Small intestine (tissue), 16 donors: ENCODE measurements at places on chromosomes 13 and 19. TPM values are rescaled to one million over a fixed set of nuclear protein-coding genes. Genes with fewer than 3 reads are reported as not detected.

- DNase-seq, result no peak
- no peaks in the 10 kb centered on the region for H3K27me3 ChIP-seq
- no peak overlapping the region for H3K27ac ChIP-seq
Measured at GRCh38 chr13:43757266-43757665, 29.5 kb downstream of the ENOX1 start.

DNA sequence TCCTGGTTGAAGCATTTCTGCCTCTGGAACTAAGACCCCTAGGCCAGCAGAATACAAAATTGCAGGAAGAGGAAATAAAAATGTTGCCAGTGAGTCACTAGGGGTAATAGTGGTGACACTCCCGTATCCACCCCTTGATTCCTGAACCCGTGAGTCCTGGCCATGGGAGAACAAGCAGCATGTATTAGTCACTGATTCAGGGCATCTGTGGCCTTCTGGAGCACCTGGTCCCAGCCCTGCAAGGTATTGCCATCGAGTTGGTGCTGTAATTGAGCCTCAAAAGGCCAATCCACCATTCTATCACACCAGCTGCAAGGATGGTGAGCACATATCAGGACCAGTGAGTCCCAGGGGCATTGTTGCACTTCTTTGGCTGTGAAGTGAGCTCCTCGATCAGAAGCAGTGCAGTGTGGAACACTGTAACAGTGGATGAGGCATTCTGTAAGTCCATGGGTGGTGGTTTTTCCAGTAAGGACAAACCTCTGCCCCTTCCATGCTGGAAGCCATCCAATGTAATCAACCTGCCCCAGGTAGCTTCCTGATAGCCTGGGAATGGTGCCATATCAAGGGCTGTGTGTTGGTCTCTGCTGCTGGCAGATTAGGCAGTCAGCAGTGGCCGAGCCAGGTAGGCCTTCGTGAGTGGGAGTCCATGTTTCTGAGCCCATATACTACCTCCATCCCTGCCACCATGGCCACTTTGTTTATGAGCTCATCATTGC, 39.6 kb downstream of the C1QTNF9 start:
- no peaks in the 10 kb centered on the region for H3K36me3 ChIP-seq
- H3K4me1 ChIP-seq, result peaks cover 2% of the 10 kb centered on the region
- DNase-seq, result peak; percentile 96

GRCh38 chr13:109728791-109729731, 57.3 kb downstream of the IRS2 start:
- no peaks in the 10 kb centered on the region for H3K36me3 ChIP-seq
- no peaks in the 10 kb centered on the region for H3K27me3 ChIP-seq
- no peaks in the 10 kb centered on the region for H3K4me1 ChIP-seq
- H3K27ac ChIP-seq, result no peak overlapping the region
- no peak for DNase-seq

GRCh38 chr19:6891761-6892385, 4.5 kb downstream of the ADGRE1 start:
- no peaks in the 10 kb centered on the region for H3K4me1 ChIP-seq
- H3K27me3 ChIP-seq, result no peaks in the 10 kb centered on the region
- H3K27ac ChIP-seq, result no peak overlapping the region
- DNase-seq, result no peak

GRCh38 chr13:28357247-28357825, 137.6 kb downstream of the FLT1 start:
- DNase-seq, result no peak
- no peaks in the 10 kb centered on the region for H3K27me3 ChIP-seq
- H3K4me3 ChIP-seq, result no peak overlapping the region
- H3K4me1 ChIP-seq, result no peaks in the 10 kb centered on the region
- H3K27ac ChIP-seq, result no peak overlapping the region

- H3K4me1 ChIP-seq, result peaks cover 2% of the 10 kb centered on the region
- no peak overlapping the region for H3K4me3 ChIP-seq
- DNase-seq, result peak; percentile 89
- peak overlapping the region; percentile 94 for H3K27ac ChIP-seq
- H3K36me3 ChIP-seq, result no peaks in the 10 kb centered on the region
- H3K27me3 ChIP-seq, result no peaks in the 10 kb centered on the region
Measured at GRCh38 chr19:44723952-44724319, 24.6 kb upstream of the BCL3 start.

DNA sequence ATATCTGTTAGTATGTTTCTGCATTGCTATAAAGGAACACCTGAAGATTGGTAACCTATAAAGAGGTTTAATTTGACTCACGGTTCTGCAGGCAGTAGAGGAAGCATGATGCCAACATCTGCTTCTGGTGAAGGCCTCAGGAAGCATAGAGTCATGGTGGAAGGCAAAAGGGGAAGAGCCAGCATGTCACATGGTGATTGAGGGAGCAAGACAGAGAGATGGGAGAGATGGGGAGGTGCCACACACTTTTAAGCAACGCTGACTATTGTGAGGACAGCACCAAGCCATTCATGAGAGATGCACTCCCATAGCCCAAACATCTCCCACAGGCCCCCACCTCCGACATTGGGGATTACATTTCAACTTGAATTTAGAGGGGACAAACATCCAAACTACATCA, 32.8 kb downstream of the COG6 start:
- no peaks in the 10 kb centered on the region for H3K27me3 ChIP-seq
- DNase-seq, result no peak
- H3K4me1 ChIP-seq, result no peaks in the 10 kb centered on the region
- no peak overlapping the region for H3K27ac ChIP-seq

- no peak for DNase-seq
- H3K36me3 ChIP-seq, result no peaks in the 10 kb centered on the region
- no peaks in the 10 kb centered on the region for H3K27me3 ChIP-seq
- H3K4me3 ChIP-seq, result no peak overlapping the region
- H3K27ac ChIP-seq, result no peak overlapping the region
Measured at GRCh38 chr13:27321468-27322431, 51.1 kb downstream of the RASL11A start.

- H3K27ac ChIP-seq, result peak overlapping the region; percentile 33
- peak overlapping the region; percentile 77 for H3K4me3 ChIP-seq
- DNase-seq, result peak; percentile 66
- no peaks in the 10 kb centered on the region for H3K36me3 ChIP-seq
Measured at GRCh38 chr19:49114630-49115363, 627 bp downstream of the LIN7B start.

DNA sequence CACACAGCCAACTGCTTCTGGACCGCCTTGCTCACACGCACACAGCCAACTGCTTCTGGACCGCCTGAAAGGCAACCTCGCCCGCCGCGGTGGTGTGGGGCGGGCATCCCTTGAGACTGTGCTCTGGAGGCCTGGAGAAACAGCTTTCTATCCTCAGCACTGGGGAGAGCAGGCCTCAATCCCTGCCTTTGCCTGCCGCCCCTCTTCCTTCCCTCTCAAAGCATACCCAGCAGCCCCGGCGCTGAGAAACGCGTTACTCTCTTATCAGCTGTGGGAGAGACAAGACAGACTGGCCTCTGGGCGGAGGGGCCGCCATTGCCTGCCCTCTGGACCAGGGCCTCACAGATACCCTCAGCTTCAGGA, 2.9 kb downstream of the LIPE start:
- no peak overlapping the region for H3K4me3 ChIP-seq
- no peaks in the 10 kb centered on the region for H3K27me3 ChIP-seq
- H3K4me1 ChIP-seq, result peaks cover 3% of the 10 kb centered on the region
- H3K36me3 ChIP-seq, result peaks cover 5% of the 10 kb centered on the region

- no peak overlapping the region for H3K27ac ChIP-seq
- no peak for DNase-seq
- no peaks in the 10 kb centered on the region for H3K36me3 ChIP-seq
- H3K4me3 ChIP-seq, result no peak overlapping the region
- no peaks in the 10 kb centered on the region for H3K27me3 ChIP-seq
Measured at GRCh38 chr19:15850385-15850784, 34.9 kb upstream of the OR10H1 start.

The APOC1 gene
- polyA plus RNA-seq, result 3.1 TPM

The SERTM1 gene
- not detected for polyA plus RNA-seq

The ZNF793 gene
- polyA plus RNA-seq, result 0.22 TPM

The TMIGD2 gene
- 1.2 TPM for polyA plus RNA-seq

The ERCC1 gene
- polyA plus RNA-seq, result 42.4 TPM

The CASP14 gene
- polyA plus RNA-seq, result not detected
